Neuronal stem cell (in vitro differentiated cells): ENCODE measurements at places on chromosomes 1 and 21.
A peak's percentile ranks its signal among the peaks of the same experiment; 100 is the strongest.

- DNase-seq = no peak
Measured at GRCh38 chr21:46208761-46209721, 19.5 kb downstream of the LSS start.

DNA sequence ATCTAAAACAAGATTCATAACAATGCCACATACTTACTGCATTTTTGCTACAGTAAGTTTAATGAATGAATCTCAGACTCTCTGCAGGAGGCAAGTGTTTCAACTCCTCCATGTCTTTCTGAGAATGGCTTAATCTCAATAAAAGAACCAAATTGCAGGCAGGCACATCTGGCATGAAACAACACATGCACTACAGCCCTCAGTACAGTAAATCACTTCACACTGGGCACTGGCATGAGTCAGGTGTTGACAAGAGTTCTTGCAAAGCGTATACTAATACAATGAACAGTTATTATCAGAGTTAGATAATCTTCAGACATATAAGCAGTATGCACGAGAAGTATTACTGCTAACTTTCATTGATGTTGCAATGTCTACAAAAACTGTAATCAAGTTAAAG, 1386.8 kb downstream of the MRPL39 start:
- DNase-seq = no peak

- DNase-seq = no peak
Measured at GRCh38 chr1:211145944-211146343, 12.0 kb upstream of the KCNH1 start.

DNA sequence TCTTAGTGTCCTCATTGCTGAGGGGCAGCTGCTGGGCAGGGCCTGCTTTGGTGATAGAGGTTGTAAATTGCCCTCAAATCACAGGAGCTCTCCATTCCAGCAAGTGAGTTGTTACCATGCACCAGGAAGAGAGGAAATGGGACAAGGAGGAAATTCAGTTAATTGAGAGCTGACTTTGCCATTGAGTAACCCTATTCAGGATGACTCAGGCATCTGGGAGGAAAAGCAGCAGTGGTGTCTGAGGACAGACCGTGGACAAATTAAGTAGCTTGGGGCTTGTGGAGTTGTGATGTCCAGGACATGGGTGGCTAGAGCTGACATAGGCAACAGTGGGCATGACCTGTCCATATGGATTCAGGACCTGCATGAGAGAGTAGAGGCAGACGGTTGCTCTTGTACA, 5.9 kb downstream of the ARHGEF10L start:
- DNase-seq = no peak

DNA sequence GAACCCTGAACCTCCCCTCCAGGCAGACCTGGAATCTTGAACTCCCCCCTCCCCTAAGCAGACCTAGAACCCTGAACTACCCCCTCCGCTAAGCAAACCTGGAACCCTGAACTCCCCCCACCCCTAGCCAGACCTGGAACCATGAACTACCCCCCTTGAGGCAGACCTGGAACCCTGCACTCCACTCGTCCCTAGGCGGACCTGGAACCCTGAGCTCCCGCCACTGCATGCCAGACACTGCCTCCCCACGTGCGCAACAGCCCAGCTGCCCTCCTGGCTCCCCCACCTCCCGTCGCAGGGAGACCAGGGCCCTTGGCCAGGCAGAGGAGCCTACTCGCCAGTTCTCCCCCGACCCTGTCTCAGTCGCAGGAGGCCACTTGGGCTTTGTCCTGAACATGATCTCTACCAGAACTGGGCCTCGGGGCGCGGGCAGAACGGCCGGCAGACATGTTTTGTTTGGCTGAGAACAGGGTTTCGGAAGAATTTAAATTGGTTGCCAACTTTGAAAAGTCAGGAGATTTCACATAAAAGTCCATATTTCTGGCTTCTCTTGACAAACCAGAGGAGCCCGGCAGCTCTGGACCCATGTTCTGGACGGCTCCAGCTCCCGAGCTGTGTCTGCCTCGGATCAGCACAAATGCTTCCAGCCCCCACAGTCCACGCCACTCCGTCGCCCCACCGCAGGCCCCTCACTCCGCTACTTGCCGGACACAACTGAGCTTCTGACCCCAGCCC, 9.2 kb upstream of the PLEKHG5 start:
- DNase-seq = no peak

DNA sequence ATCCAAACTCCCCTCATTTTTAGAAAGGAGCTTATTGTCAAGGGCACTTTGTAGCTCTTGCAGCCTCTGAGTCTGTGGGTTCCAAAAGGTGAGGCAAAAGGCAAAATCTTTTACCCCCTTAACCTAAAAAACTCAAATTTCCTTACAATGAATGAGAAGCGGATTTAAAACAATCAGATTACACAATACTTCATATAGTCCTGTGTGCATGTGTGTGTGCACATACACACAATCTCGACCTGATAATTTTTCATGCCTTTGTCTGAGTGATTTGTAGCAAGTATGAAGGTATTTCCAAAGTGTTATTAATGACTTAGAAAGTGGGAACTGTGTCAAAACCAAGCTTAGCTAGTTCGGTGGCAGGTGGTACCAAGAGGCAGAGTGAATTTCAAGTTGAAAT, 42.9 kb downstream of the GRIK1 start:
- no peak for DNase-seq

- DNase-seq = no peak
Measured at GRCh38 chr1:240701412-240701811, 89.5 kb upstream of the GREM2 start.

DNA sequence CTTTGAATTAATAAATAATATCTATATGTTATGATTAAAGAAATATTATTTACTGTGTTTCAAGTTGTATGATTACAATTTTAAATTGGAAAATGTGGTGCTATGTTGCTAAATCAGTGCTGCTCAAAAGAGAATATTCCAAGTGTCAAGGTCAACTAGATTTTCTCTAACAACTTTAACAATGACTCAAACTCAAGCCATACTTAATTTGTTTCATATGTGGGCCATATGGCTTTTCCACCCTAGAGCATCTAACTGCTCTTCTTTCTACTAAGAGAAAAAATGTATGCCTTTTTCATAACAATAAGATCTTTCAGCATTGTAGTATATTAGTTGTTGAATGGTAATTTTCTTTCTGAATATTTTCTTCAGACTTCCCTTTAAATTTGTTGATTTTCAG, 8.3 kb upstream of the SYT14 start:
- DNase-seq = no peak

- DNase-seq = no peak
Measured at GRCh38 chr1:49333906-49334305, 557.2 kb upstream of the BEND5 start.

DNA sequence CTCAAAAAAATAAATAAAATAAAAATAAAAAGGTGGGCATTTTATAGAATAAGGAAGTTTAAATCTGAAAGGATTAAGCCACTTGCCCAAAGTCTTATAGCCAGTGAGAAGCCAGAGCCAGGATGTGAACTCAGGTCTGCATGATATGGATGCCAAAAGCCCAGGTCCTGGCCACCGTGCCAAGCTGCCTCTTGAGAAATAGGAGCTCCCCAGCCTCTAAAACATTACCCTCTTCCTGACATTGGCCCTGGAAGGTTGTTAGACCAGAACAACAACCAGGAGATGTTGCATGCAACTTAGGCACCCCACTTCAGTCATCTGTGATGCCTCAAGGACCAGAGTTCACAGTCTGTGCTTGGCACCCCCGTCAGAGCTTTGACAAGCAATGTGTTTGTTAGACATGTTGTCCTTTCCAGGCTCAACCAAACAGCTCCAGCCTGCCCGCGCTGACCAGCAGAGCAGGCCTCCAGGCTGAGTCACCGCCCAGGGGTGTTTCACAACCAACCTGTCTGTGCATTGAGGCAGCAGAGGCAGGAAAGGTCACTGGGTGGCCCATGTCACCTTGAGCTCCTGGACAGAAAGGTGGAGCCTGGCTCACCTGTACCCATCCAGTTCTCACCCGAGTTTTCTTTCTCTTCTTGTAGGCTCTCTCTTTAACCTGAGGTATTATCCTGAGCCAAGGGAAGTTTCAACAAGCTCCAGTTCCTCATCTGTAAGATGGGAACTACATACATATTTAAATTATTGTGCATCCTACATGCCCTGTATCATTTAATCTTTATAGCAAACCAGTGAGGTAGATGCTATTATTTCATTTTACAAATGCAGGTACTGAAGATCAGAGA, 14.9 kb upstream of the MED18 start:
- no peak for DNase-seq

DNA sequence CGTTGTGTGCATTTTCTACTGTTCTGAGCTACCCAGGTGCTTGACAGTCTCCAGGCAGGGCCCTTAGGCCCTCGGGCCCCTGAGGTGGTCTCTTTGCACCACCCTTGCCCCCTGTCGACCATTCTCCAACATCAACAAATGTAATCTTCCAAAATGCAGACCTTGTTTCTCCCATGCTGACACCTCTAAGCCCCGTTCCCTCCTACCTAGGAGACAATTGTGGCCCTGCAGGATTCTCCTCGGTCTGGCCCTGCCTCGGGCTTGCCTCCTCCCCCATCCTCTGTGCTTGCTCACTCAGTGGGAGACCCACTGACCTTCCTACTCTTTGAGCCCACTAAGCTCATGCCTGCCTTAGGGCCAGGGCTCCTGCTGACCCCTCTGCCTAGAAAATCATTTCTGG, 104.2 kb upstream of the TARDBP start:
- DNase-seq = no peak

DNA sequence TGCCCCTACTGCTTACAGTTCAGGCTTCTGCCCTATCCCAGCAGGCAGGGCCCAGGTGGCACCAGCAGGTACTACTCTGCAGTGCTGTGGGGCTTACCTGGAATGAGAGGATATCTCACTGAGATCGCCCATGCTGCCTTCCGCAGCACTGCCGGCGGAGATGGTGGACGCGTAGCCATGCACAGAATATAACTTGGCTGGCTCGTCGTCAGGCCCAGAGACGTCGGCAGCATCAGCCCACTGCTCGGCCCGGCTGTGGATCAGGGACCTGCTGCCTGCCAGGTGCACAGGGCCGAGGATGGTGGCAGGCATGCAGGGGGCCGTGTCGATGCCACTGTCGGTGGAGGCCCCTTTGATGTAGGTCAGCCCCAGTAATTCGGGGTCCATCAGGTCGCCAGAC, 190.9 kb downstream of the SIPA1L2 start:
- no peak for DNase-seq

DNA sequence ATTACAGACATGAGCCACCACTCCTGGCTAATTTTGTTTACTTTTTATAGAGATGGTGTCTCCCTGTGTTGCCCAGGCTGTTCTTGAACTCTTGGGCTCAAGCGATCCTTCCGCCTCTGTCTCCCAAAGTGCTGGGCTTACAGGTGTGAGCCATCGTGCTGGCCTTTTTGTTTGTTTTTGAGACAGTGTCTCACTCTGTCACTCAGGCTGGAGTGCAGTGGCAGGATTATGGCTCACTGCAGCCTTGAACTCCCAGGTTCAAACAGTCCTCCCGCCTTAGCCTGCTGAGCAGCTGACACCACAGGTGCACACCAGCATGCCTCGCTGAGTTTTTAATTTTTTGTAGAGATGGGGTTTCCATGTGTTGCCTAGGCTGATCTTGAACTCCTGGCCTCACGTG, 49.1 kb downstream of the ADARB1 start:
- no peak for DNase-seq

GRCh38 chr1:212485571-212485912, 52.8 kb downstream of the NENF start:
- no peak for DNase-seq

DNA sequence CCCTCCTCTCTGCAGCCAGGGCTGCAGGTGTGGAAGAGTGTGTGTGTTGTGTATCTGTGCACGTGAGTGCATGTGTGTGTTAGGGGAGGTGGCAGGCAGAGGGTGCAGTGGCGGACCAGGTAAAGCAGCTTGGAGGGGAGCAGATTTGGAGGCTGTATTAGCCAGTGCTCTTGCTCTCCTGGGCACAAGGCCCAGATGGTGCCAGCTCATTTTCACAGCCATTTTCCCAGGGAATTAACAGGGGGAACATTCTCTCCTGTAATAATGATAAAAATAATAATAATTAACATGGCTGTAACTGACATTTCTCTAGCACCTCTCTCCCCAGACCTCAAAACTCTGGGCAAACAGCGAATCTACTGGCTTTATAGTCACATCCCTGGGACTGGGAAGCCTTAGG, 43.6 kb downstream of the LRRN2 start:
- DNase-seq = no peak

GRCh38 chr1:24526940-24527542, 24.4 kb downstream of the RCAN3 start:
- no peak for DNase-seq

DNA sequence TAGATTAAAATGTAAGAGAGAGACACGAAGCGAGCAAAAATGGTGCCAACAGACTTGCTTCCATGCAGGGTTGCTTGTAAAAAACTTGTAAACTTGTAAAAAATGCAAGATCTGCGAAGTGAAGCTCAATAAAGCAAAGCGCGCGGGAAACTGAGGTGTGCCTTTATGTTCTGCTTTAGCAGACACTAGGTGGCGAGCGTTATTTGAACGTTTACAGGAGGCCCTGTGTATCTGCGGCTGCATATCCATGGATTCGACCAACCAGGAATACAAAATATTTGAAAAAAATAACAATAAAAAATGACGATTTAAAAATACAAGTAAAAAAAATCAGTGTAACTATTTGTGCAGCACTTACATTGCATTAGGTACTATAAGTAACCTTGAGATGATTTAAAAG, 1.5 kb downstream of the UBE2G2 start:
- DNase-seq = no peak

DNA sequence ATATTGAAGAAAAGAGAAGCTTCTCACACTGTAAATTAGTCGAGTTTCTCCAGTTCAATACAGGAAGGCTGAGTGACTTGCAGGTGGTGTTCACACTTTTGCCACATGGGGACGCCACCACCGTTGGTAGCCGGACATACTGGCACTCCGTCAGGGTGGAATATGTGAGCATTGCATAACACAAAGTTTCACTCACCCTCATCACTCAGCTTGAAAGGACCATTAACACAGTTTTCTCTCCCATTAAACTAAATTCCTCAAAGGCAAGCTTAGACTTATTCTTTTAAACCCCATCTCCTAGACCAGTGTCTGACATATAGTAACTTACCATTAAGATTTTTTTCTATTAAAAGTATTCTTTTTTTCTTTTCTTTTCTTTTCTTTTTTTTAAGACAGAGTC, 105.3 kb upstream of the SERBP1 start:
- peak; percentile 37 for DNase-seq

GRCh38 chr21:15247613-15248012, 182.8 kb upstream of the NRIP1 start:
- no peak for DNase-seq

DNA sequence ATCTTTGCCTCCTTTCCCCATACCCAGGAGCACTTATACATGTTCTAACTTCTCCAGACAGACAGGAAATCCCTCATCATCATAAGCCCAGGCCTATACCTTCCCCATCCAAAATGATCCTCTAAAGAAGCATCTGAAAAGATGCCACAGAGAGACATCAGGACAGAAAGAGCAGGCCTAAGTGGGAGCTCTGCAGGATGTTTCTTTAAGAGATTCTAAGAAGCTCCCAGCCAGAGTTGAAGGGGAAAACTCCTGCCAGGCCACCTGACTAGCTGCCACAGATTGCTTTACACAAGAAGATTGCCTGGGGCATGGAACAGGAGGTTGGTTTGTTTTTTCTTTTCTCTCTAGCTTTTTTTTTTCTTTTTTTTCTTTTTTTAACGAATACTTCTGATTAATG, 275.8 kb downstream of the VAV3 start:
- DNase-seq = no peak

- DNase-seq = no peak
Measured at GRCh38 chr1:229863651-229864545, 203.1 kb upstream of the GALNT2 start.

- DNase-seq = no peak
Measured at GRCh38 chr21:30480145-30480544, at the start of gene KRTAP19-1. Gene KRTAP19-1 (minus strand): TSS chr21:30480367. CDS start chr21:30480317, 50 bp downstream.

GRCh38 chr1:33188572-33189275, 6.9 kb upstream of the TRIM62 start:
- no peak for DNase-seq
